ENCODE measurements at places on chromosomes 16 and 17.

GRCh38 chr17:36509272-36509985 lies 22.9 kb downstream of the ZNHIT3 start:
- no peak for DNase-seq

GRCh38 chr16:78249832-78250231 lies 150.4 kb downstream of the WWOX start:
- DNase-seq, result no peak

DNA sequence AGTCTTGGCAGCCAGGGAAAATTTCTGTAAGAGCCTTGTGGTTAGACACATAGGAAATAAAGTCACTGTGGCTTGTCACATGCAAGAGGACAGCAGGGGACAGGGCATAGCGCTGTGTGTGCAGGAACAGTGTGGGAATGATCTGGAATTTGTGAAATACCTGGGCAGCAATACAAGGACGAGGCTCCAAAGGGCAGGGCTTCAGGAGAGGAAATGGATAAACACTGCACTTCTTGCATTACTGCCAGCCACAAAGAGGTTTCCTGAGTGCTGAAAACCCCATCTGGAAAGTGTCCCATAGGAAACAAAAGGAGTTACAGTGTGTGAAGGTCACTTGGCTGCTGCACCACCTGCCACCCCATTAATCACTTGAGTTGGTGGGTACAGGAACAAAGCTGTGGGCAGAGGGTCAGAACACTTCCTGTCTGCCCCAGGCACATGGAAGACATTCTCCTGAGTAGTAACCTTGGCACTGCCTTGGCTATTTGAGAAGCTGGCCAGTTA lies 12.1 kb upstream of the HP start:
- peak; percentile 44 for DNase-seq

- no peak for DNase-seq
Measured at GRCh38 chr17:38565853-38566665, 39.7 kb downstream of the SRCIN1 start.

GRCh38 chr17:71980171-71980570 lies 140.6 kb upstream of the SOX9 start:
- DNase-seq, result no peak

- DNase-seq, result peak; percentile 17
Measured at GRCh38 chr16:74107795-74108610, 188.6 kb upstream of the PSMD7 start.

- DNase-seq, result no peak
Measured at GRCh38 chr17:17713839-17714238, 32.6 kb downstream of the RAI1 start.

DNA sequence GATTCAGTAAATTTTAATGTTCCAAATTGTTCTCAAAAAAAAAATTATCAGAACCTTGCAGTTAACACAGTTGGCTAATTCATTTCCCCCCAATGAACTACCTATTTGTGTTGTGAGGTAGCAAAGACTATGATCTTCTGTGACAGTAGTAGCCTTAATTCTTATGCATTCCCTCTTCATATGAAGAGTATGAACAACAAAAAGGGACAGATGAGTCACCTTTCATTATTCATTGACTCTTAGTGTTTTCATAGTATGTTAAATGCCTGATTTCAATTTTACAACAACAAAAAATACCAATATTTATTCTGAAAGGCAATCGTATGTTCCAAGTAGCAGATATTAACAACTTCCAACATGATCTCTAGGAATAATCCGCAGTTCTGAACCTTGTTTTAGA lies 3.6 kb upstream of the SLFN11 start:
- no peak for DNase-seq

Measured in tongue (tissue), 3 donors.